Stomach (tissue), 19 donors: ENCODE measurements at places on chromosomes 5 and 9. TPM values are rescaled to one million over a fixed set of nuclear protein-coding genes. Genes with fewer than 3 reads are reported as not detected.

SLC4A9 gene
- total RNA-seq, result not detected

PAPPA gene
- total RNA-seq, result 0.87 TPM

UBAC1 gene
- 66.5 TPM for total RNA-seq

LIX1 gene
- total RNA-seq, result not detected

PNPLA7 gene
- 51.3 TPM for total RNA-seq

TAF11L10 gene
- total RNA-seq, result not detected

ATP10B gene
- 3.1 TPM for total RNA-seq

LCN2 gene
- not detected for total RNA-seq

C5orf34 gene
- 4.1 TPM for total RNA-seq

PCDHGA7 gene
- not detected for total RNA-seq

COL5A1 gene
- 17.5 TPM for total RNA-seq

SLC2A6 gene
- total RNA-seq, result not detected

ARSI gene
- total RNA-seq, result 1.7 TPM

PRLR gene
- 33.2 TPM for total RNA-seq

MYOT gene
- not detected for total RNA-seq
